ENCODE measurements at places on chromosomes 4 and X.

DNA sequence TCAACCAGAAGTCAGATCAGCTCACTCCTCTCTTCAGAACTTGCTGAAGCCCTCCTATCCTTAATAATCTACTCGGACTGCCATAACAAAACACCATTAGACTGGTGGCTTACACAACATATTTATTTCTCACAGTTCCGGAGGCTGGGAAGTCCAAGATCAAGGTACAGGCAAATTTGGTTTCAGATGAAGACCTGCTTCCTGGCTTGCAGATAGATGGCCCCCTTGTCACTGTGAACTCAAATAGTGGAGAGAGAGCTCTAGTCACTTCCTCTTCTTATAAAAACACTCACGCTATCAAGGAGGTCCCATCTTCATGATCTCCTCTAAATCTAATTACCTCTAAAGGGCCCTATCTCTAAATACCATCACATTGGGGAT is 125.1 kb downstream of the CAMK2D start:
- no peak for DNase-seq

DNA sequence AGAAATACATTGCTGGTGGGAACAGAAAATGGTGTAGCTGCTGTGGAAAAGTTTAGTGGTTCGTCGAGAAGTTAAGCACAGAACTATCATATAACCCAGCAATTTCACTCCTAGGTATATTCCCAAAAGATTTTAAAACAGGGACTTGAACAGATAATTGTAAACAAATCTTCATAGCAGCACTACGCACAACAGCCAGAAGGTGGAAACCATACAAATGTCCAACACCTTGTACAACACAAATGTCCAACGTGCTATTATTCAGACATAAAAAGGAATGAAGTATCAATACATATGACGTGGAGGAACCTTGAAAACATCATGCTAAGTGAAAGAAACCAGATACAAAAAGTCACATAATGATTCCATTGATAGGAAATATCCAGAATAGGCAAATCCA is 37.9 kb downstream of the CUL4B start:
- no peak for DNase-seq

DNA sequence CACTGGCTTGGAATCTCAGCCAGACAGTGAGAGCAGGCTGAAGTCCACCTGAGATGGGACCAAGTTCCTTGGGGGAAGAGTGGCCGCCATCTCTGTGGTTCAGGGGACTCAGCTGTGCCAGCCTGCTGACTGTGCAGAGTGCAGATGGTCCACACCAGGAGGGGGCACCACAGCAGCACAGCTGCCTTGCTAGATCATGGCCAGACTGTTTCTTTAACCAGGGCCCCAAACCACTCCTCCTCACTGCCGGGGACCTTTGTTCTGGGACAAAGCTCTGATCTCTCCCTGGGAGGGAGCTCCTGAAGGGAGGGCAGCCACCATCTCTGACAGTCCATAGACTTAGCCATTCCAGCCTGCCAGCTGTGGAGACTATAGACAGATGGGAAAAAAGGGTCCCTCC is 2189.6 kb downstream of the PCDH7 start:
- DNase-seq, result no peak

DNA sequence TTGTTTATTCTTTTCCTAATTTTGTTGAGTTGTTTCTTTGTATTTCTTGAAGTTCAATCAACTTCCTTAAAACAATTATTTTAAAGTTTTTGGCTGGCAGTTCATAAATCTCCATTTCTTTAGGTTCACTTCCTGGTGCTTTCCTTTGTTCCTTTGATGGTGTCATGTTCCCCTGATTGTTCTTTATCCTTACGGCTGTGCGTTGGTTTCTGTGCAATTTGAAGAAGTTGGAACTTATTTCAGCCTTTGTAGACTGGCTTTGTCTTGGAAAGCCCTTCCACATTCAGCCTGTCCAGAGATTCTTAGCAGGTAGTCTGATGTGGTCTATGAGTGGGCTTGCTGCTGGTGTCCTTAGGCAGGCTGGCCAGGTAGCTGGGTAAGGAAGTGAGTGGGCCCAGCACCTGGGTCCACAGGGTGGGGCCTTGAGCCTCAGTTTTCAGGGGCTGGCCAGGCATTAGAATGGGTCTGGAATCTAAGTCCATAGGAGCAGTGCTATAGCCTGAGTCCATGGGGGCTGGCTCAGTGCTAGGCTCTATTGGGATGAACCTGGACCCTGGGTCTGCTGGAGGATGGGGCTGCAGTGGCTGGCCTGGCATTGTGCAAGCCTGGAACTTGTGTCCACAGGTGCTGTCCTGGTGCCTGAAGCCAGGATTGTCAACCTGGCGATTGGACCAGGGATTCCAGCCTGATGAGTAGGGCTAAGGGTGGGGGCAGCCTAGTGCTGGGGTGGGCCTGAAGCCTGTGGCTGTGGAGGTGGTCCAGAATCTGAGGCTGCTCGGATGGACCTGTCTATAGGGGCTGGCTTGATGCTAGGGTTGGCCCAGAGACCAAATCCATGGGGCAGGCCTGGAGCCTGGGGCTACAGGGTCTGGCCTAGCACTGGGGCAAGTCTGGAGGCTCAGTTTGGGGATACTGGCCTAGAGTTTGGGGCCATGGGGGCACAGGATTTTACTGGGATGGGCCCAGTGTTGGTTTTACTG is 152.4 kb downstream of the STAG2 start:
- DNase-seq, result no peak

DNA sequence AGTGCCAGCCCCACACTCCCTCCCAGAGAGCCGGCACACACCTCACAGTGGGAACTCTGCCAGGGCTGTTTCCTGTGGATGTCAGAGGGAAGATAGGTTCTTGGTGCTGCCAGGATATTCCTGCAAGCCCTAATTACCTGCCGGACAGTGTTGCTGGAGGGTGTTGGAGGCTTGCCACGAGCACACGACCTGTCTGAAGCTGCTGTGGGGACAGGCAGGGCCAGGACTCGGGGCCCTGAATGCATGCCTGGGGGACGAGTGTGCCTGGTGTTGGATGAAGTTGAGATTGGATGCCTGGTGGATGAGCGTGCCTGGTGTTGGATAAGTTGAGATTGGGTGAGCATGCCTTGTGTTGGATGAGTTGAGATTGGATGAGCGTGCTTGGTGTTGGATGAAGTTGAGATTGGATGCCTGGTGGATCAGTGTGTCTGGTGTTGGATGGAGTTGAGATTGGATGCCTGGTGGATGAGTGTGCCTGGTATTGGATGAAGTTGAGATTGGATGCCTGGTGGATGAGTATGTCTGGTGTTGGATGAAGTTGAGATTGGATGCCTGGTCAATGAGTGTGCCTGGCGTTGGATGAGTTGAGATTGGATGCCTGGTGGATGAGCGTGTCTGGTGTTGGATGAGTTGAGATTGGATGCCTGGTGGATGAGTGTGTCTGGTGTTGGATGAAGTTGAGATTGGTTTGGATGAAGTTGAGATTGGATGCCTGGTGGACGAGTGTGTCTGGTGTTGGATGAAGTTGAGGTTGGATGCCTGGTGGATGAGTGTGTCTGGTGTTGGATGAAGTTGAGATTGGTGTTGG is 23.2 kb upstream of the UVSSA start:
- no peak for DNase-seq

DNA sequence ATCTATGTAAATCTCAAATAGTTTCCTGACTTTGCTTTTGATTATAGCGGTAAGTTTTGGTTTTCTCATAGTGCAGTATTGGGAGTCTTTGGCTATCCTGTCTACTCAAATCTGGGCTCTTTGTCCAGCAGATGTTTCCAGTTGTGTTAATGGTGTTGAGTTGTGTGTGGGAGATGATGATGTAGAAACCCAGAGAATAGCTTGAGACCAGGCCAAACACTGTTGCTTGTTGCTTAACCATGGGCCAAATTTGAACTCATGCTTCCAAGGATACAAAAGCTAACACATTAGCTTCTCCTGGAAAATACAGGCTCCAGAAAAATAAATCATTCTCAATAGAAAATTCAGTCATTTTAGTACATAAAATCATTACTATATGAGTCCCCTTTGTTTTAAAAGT is 82.6 kb upstream of the GYPA start:
- DNase-seq, result no peak

GRCh38 chr4:1600811-1601532 is 83.1 kb downstream of the FAM53A start:
- DNase-seq, result no peak

GRCh38 chr4:123340381-123340701 is 56.3 kb upstream of the SPRY1 start:
- DNase-seq, result no peak
